Psoas muscle (tissue), 8 donors: ENCODE measurements at places on chromosomes 13 and 19. TPM values are rescaled to one million over a fixed set of nuclear protein-coding genes. Genes with fewer than 3 reads are reported as not detected.
A peak's percentile ranks its signal among the peaks of the same experiment; 100 is the strongest.

DNA sequence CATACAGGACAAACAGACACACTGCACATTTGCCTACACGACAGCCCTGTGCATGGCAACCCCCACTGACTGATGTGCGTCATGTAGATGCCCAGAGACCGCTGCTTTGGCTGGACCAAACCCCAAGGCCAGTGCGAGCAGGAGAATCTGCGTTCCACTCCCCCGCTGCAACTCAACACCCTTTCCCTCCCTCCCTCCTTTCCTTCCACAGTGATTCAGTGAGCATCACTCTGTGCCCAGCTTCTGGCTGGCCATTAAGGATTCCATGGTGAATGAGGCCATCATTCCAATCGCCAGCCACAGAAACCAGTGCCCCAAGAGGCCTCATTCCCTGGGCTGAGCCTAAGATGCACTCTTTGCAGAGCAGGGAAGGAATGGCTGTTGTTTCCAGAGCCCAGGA is 61.6 kb downstream of the GSX1 start:
- peaks cover 20% of the 10 kb centered on the region for H3K27me3 ChIP-seq
- H3K4me1 ChIP-seq = no peaks in the 10 kb centered on the region
- H3K27ac ChIP-seq = no peak overlapping the region
- no peak overlapping the region for H3K4me3 ChIP-seq

DNA sequence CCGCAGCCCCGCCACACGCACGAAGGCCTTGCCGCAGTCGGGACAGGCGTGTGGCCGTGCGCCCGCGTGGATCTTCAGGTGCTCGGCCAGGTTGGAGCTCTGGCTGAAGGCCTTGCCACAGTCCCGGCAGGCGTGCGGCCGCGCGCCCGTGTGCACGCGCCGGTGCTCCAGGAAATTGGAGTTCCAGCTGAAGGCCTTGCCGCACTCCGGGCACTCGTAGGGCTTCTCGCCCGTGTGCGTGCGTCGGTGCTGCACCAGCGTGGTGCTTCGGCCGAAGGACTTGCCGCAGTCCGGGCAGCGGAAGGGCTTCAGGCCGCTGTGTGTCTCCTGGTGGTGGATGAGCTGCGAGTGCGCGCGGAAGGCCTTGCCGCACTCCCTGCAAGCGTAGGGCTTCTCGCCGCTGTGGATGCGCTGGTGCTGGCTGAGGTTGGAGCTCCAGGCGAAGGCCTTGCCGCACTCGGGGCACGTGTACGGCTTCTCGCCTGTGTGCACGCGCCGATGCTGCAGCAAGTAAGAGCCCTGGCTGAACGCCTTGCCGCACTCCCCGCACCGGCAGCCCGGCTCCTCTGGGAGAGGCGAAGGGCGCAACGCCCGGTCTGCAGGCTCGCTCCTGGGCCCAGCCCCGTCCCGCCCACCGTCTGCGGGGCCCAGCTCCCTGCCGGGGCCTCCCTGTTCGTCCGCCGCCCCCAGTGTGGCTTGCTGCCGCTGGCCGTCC is 3.6 kb upstream of the A1BG start:
- H3K4me1 ChIP-seq = peaks cover 5% of the 10 kb centered on the region
- H3K4me3 ChIP-seq = peak overlapping the region; percentile 59
- H3K36me3 ChIP-seq = no peaks in the 10 kb centered on the region
- no peak overlapping the region for H3K27ac ChIP-seq
- no peak for DNase-seq
- H3K27me3 ChIP-seq = peaks cover 15% of the 10 kb centered on the region

DNA sequence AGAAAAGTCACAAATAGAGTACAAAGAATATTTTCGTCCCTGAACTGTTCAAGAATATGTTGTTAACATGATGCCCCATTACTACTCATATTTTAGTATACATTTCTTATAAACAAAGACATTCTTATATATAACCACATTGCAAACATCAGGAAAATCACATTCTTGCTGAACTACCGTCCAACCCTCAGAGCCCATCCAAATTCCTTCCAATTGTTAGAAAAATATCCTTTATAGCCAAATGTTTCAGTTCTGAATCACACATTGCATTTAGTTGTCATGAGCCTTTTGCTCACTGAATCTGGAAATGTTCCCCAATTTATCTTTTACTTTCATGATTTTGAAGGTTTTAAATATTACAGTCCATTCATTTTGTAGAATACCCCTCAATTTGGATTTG is 467.8 kb upstream of the ARGLU1 start:
- no peaks in the 10 kb centered on the region for H3K4me1 ChIP-seq
- H3K36me3 ChIP-seq = no peaks in the 10 kb centered on the region
- no peak overlapping the region for H3K27ac ChIP-seq

GRCh38 chr19:13997631-13997962 is 8.5 kb downstream of the RFX1 start:
- H3K27ac ChIP-seq = peak overlapping the region; percentile 36
- H3K27me3 ChIP-seq = no peaks in the 10 kb centered on the region
- peaks cover 33% of the 10 kb centered on the region for H3K4me1 ChIP-seq
- no peak overlapping the region for H3K4me3 ChIP-seq
- DNase-seq = peak; percentile 6
- H3K36me3 ChIP-seq = no peaks in the 10 kb centered on the region

GRCh38 chr13:25771202-25771601 is 280.6 kb downstream of the SHISA2 start:
- no peaks in the 10 kb centered on the region for H3K4me1 ChIP-seq
- no peaks in the 10 kb centered on the region for H3K27me3 ChIP-seq
- no peak for DNase-seq
- H3K4me3 ChIP-seq = no peak overlapping the region

- H3K27me3 ChIP-seq = no peaks in the 10 kb centered on the region
- H3K4me1 ChIP-seq = peaks cover 15% of the 10 kb centered on the region
- peaks cover 4% of the 10 kb centered on the region for H3K36me3 ChIP-seq
- DNase-seq = no peak
- H3K27ac ChIP-seq = no peak overlapping the region
Measured at GRCh38 chr19:38139122-38139521, 84.9 kb downstream of the DPF1 start.

DNA sequence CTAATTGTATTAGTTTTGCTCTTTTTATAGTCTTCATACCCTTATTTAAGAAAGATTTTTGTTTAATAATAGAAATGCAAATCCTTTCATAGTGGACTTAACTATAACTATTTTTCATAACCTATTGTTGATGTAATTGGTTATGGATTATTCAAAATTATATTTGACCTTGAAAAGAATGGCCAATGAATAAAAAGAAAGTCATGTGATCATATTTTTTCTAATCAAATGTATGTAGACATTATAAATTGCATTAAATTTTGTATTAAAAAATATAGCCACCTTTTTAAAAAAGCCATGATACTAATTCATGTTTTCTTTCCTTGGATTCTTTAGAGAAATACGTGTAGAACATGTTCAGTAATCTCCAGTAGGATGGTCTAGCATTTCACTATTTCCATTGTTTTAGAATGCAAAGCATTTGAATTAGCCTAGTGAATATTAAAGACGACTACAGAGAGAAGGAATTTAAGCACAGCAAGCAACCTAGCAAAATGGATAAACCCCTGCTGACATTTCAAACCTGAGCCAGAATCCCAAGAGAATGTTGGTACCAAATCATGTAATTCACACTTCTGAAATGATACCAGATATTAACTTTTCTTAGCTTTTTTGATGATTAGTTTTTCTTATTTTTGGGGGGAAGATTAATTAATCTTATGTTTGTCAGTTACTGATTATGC is 1297.4 kb upstream of the MIR17HG start:
- H3K36me3 ChIP-seq = no peaks in the 10 kb centered on the region
- H3K27ac ChIP-seq = no peak overlapping the region
- H3K27me3 ChIP-seq = peaks cover 3% of the 10 kb centered on the region
- no peak for DNase-seq
- no peaks in the 10 kb centered on the region for H3K4me1 ChIP-seq

GRCh38 chr13:98443329-98443728 is 133.6 kb downstream of the STK24 start:
- no peaks in the 10 kb centered on the region for H3K36me3 ChIP-seq
- no peak overlapping the region for H3K27ac ChIP-seq
- H3K4me3 ChIP-seq = no peak overlapping the region
- DNase-seq = no peak
- no peaks in the 10 kb centered on the region for H3K27me3 ChIP-seq
- peaks cover 5% of the 10 kb centered on the region for H3K4me1 ChIP-seq

GRCh38 chr19:21127001-21127400 is 14.8 kb upstream of the ZNF431 start:
- no peaks in the 10 kb centered on the region for H3K4me1 ChIP-seq

DNA sequence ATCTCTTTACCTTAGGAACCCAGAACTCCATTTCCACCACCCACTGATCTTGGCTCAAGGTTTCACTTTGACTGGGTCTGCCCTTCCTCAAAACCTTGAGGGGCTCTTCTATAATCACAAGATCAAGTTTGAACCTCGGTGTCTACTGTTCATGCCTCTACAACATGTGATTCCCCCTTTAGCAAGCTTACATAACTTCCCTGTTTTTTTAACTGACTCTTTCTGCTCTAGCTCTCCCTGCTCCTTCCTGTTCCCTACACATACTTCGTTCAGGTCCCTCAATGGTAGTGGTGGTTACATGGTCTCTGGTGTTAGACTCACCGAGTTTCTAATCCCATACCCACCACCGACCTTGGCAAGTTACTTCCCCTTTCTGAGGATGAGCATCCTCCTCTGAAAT is 26.7 kb downstream of the CEACAM8 start:
- no peaks in the 10 kb centered on the region for H3K27me3 ChIP-seq
- H3K4me1 ChIP-seq = peaks cover 9% of the 10 kb centered on the region
- no peak overlapping the region for H3K27ac ChIP-seq
- no peaks in the 10 kb centered on the region for H3K36me3 ChIP-seq
- H3K4me3 ChIP-seq = no peak overlapping the region

DNA sequence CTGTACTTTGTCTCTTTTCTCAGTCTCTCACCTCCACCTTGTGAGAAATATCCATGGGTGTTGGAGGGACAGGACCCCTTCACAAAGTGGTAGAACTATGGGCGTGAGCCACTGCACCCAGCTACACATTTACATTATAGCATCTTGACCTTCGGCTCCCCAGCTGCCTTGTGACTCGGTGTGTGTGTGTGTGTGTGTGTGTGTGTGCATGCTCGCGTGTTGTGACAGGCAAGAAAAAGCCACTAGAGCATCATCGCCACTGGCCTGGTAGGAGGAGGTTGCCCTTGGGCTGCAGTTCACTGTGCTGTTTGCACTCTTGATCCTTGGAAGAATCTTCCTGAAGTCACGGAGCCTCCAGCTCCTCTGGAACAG is 13.7 kb upstream of the ZNF888 start:
- no peaks in the 10 kb centered on the region for H3K36me3 ChIP-seq
- no peak overlapping the region for H3K4me3 ChIP-seq
- no peaks in the 10 kb centered on the region for H3K27me3 ChIP-seq
- no peak overlapping the region for H3K27ac ChIP-seq

GRCh38 chr19:39858541-39858940 is 12.4 kb upstream of the FBL start:
- H3K27me3 ChIP-seq = no peaks in the 10 kb centered on the region
- H3K36me3 ChIP-seq = no peaks in the 10 kb centered on the region
- H3K4me3 ChIP-seq = no peak overlapping the region
- H3K27ac ChIP-seq = no peak overlapping the region
- H3K4me1 ChIP-seq = no peaks in the 10 kb centered on the region

- no peak overlapping the region for H3K4me3 ChIP-seq
- no peak overlapping the region for H3K27ac ChIP-seq
- peaks cover 22% of the 10 kb centered on the region for H3K36me3 ChIP-seq
- H3K4me1 ChIP-seq = no peaks in the 10 kb centered on the region
- no peak for DNase-seq
Measured at GRCh38 chr13:28173793-28174192, 35.4 kb downstream of the PAN3 start.

DNA sequence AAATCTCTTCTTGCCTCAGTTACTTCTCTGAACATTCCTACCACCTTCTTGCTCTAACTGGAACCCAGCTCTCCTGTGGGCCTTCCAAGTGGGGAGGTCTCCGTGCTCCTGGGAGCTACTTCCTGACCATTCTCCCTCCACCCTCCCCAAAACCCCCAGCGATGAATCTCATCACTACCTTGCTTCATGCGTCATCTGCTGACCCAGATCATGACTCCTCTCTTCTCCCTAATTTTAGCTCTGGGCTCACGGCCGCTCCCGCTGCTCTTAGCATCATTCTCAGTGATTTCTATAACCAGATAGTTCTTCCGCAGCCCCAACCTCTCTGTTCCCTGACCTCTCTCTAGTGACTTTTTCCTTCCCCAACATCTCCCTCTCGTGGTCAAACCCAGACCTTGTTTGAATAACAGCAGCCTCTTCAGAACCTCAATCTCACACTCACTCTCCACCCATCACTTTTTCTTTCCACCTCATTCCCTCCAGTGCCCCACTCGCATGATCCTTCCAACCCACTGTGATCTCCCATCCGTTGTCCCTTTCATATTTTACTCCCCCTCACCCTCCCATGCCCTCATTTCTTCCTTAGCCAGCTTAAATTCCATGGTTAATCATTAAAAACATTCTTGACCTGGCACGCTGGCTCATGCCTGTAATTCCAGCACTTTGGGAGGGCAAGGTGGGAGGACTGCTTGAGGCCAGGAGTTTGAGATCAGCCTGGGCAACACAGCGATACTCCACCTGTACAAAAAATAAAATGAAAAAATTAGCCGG is 21.8 kb downstream of the MRPS12 start:
- H3K4me3 ChIP-seq = no peak overlapping the region
- peaks cover 6% of the 10 kb centered on the region for H3K4me1 ChIP-seq
- H3K27me3 ChIP-seq = no peaks in the 10 kb centered on the region
- DNase-seq = no peak

- peak; percentile 69 for DNase-seq
- no peak within 1 kb of the TSS for H3K27ac ChIP-seq
- no peaks in the 10 kb centered on the region for H3K36me3 ChIP-seq
- H3K27me3 ChIP-seq = peaks cover 35% of the 10 kb centered on the region
Measured at GRCh38 chr19:1066748-1067340, at the start of gene ARHGAP45. ARHGAP45 (plus strand) TSS chr19:1067167; CDS start chr19:1067406, 239 bp downstream.

DNA sequence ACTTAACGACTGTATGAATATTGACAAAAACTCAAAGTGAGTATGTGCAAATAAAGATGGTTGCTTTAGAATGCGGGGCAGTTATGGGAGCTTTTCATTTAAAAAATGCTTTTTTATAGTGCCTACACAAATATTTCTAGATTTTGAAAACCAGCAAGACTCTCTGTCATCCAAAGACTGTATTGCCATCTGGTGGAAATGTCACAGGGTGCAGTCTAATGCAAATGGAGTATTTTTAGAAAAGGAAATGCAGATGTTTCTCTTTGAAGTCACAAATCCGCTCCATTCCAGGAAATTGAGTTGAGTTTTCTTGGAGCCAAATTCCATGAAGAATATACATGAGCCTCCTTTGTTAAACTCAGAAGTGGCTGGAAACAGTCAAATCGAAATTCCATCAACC is 2.3 kb upstream of the C1QTNF9B start:
- H3K4me1 ChIP-seq = no peaks in the 10 kb centered on the region
- no peak overlapping the region for H3K27ac ChIP-seq
- H3K36me3 ChIP-seq = no peaks in the 10 kb centered on the region
- H3K27me3 ChIP-seq = peaks cover 13% of the 10 kb centered on the region

SWSAP1 gene
- 2.3 TPM for polyA plus RNA-seq

LSR gene
- 4.4 TPM for polyA plus RNA-seq

ARHGEF1 gene
- 28.0 TPM for polyA plus RNA-seq

PPFIA3 gene
- 3.2 TPM for polyA plus RNA-seq

ADGRE2 gene
- 0.13 TPM for polyA plus RNA-seq

SHISA7 gene
- polyA plus RNA-seq = 0.01 TPM

ZNF610 gene
- polyA plus RNA-seq = 0.47 TPM

HSPH1 gene
- 53.1 TPM for polyA plus RNA-seq

SIRT2 gene
- 140 TPM for polyA plus RNA-seq
